ENCODE measurements at places on chromosomes 1 and 21.

DNA sequence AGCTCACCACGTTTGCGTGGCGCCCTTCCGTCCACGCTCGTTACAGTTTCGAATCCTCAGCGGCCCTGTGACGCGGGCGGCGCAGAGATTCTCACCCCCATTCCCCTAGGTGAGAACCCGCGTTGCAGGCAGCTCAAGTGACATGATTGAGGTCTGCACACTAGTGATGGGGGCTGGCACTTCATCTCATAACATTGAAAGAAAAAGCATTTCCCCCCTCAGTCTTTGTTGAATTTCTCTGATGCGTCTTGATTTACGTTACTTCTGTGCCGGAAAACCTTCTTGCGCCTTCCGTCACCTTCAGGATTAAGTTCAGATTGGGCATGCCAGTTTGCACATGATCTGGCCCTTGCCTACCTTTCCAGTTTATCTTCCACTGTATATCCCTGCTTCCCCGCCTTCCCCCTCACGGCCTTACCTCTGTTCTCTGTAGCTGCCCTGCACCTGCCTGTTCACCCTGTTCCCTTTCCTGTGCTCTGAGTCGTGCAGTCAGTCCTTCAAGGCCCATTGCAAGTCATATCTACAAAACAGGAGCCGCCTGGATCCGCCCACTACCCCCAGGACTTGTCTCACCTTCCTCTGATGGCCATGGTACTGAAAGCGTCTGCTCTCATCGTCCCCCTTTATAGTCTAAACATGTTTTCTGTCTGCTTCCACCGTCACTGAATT lies 1.1 kb downstream of the CTPS1 start:
- peak; percentile 25 for DNase-seq

DNA sequence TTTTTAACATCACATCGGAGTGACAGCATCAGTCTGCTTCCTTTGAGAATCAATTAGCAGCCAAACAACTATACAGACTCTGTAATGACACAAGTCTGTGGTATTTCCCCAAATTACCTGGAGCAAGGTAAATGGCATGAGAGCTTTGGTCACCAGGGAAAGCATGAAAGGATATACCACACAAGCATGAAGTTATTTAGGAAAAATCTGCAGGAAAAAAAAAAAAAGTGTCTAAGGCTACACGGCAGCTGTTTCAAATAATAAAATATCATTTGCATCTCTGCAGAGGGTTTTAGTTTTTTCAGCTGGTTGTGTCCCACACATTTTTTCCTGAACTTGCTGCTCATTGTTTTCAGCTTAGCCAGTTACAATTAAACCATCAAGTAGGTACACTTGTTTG lies 234.7 kb downstream of the TTLL7 start:
- no peak for DNase-seq

- peak; percentile 94 for DNase-seq
Observed at GRCh38 chr21:38756746-38757145, 49.0 kb upstream of the ETS2 start.

DNA sequence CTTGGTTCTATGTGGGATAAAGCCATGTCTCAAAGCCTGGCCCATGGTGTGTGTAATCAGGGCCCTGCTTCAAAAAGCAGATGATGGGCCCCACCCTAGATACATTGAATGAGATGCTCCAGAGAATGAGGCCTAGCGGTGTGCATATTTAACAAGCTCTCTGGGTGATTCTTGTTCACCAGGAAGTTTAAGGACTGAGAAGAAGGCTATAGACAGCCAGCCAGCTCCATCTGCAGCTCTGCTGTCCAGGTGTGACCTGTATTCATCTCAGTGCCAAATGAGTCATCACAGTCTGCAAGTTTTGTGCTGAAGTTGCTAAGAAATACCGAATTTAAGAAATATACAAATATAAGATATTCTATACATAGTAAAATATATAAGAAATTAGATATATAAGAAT lies 182.0 kb upstream of the RUNX1 start:
- DNase-seq: no peak

- DNase-seq: no peak
Observed at GRCh38 chr1:234554698-234555311, 55.2 kb downstream of the IRF2BP2 start.

GRCh38 chr1:171984850-171985485 lies 143.7 kb downstream of the DNM3 start:
- peak; percentile 32 for DNase-seq

GRCh38 chr1:177170756-177171535 lies at the start of gene BRINP2:
BRINP2 (plus strand) TSS chr1:177170958; CDS start chr1:177229877, 58,919 bp downstream.
- no peak for DNase-seq

GRCh38 chr1:206931709-206932108 lies 10.0 kb upstream of the FCMR start:
- DNase-seq: no peak

GRCh38 chr1:231196307-231196706 lies 34.4 kb downstream of the TRIM67 start:
- no peak for DNase-seq

DNA sequence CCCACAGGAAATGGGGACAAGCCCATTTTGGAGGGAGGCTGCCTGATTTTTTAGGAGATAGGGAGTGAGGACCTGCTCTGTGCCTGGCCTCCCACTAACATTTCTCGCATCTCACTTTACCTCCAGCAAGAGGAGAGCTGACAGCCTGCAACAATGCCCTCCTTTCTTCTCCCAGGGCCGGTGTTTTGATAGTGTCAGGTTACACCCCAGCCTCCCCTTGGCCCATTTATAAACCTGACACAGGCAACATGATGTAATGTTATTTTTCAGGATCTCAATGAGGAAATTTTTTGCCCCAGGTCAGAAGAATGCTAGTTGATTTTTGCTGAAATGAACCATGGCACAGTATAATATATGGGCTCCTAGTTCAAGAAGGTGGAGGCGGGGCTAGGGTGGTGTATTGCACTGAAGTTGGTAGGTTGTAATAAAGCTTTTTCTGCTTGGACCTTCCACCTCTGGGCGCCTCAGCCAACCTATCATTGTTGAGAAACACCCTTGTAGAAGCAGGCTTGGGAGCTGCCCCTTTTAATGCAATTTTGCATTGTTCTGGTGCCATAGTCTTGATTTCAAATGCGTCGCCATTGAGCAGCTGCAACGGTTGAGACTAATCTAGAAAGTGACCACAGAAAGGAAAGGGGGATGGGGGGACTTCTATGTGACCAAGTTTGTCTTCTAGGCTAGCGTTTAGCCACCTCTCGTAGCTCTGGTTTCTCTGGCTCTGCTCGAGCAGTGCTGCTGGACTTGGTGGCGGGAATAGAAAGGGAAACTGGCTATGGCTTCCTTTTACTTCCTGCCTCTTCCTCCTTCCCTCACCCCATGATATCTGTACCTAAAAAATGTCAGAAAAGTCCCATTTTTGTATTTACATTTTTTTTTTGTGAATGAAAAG lies 53.0 kb downstream of the PBX1 start:
- DNase-seq: peak; percentile 37

DNA sequence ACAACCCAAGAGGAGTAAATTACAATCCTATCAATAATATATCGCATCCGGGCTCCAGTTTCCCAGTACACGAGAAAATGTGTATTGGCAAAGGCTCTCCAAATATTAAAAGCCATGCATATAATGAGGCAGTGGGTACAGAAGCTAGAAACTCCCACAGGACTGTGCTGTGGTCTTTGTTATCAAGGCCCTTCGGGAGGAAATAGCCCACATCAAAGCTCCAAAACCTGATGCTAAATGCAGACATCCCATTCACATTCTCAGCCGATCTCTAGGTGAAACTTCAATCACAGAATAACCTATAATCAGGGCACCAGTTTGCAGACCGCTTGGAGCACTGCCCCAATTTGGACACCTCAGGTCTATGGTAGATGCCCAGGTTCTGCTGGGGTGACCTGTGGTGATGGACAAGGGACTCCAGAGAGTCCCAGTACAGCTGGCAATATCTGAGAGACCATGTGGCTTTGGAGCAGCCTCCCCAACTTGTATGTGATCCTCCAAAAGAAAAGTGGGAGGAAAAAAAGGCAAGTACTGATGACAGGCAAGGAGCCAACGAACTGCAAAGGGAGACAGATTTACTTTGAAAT lies 148.8 kb upstream of the CAMK1G start:
- DNase-seq: no peak

- no peak for DNase-seq
Observed at GRCh38 chr1:17209430-17209829, 4.5 kb downstream of the PADI1 start.

DNA sequence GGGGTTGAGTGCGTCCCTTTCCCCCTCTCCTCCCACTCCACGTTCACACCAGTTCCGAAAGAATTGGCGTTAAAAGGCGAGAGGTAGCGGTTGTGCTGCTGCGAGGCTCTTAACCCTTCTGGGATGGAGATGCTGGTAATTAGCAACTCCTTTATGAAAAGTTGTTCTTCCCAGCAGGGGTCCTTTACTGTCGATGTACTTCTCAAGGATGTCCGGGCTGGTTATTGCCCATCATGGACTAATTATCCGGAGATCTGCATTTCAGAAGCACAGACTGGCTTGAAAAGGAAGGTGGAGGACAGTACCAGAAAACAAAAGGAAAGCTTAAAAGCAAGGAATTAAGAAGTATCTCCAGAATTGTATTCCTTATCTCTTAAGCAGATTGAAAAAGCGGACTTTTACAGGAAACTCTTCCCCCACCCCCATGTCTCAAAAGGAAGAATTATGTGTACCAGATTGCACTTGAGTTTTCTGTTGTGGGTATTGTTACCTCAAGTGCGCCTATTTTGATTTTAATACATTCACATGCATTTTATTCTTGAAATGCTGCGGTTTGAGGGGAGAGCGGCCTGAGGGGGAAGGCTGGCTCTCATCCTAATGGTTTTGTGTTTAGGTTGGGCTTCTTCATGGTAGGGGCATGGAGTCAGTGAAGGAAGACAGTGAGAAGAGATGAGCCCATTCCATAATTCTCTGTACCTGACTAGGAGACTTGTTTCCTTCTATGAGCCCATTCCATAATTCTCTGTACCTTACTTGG lies 1.5 kb downstream of the AK4 start:
- DNase-seq: no peak

DNA sequence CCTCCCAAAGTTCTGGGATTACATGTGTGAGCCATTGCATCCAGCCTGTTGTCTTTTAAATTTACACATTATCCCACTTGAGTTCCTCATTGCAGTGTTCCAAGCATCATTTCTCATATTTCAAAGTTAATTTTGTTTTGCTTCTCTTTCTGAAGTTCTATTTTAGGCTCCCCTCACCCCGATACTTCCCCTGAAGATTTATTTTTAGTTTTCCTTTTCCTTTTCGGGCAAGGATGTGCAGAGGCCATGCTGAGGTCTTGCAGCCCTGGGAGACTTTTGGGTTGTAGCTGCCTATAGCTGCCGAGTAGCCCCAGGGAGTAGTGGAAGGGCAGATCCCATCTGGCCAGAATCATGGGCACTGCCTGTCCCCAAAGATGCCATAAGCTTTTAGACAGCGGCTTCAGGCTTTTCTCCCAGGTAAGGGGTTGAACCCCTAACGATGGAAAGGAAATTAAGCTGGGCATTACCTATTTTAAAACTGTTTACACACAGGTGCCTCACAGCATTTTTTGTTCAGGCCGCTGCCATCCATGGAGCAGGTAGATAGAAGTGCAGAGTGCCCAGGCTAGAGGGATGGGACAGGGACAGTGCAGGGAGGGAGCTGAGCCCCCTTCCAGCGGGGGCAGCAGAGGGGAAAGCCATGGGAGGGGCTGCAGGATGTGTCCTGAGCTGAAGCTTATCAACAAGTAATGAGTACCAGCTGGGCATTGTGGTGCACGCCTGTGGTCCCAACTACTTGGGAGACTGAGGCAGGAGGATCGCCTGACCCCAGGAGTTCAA lies 15.9 kb downstream of the PSEN2 start:
- no peak for DNase-seq

DNA sequence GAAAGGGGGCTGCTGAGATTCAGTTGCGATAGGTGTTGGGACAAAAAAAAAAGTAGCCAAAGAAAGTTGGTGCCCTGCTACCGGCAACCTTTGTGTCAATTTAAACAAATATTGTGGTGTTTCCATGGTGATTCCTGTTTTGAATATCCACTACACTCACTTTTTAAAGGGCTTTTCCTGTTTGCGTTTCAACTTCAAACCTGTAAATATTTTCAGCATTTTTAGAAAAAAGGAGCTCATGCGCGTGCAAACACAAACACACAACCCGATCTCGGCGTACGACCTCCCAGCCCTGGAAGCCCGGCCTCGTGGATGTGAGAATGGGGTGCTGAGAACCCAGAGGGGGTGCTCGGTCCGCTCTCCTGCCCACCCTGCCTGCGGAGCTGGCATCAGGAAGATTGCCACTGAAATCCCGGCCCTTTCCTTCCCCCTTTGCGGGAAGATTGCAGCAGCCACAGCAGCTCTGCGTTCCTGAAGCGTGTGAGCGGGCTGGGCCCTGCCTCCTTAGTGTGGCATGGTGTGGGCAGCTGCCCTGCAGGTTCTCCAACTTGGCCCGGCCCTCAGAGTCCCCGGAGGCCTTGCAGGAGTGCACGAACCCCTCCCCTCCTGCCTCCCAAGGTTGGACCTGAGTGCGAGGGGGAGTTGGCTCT lies 34.8 kb downstream of the CASZ1 start:
- DNase-seq: no peak

DNA sequence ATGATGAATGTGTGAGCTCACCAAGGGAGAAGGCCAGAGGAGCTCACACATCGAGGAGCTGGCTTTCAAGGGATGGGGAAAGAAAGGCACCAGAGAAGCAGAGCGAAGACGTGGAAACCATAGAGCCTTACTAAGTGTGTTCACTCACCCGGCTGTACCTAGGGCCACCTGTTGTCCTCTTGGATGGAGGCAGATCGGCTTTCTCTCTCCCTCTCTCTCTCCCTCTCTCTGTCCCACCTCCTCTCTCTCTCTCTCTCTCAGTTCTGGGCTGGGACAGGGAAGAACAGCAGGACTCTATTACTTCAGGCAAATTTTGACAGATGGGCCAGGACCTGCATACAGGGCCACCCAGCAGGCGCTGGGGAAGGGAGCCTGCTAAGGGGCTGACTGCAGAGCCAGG lies 64.8 kb downstream of the HIVEP3 start:
- no peak for DNase-seq

- DNase-seq: no peak
Observed at GRCh38 chr1:65751961-65752360, 40.7 kb upstream of the PDE4B start.

DNA sequence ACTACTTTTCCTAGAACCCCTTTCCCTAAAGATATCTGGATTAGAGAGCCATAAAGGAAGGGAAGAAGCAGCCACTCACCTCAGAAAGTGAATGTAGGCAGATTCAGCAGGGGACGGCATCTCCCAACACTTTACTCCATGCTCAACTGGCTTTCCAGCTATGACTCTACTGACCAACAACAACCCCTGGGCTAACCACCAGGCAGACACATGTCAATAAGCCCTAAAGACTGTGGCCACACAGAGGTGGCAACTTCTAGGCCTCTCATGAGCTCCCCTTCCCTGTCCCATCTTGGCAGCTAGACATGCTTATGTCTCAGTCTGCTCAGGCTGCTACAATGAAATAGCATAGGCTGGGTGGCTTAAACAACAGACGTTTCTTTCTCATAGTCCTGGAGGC lies 214.0 kb upstream of the ZP4 start:
- DNase-seq: no peak

- DNase-seq: no peak
Observed at GRCh38 chr1:81803431-81804110, 2.8 kb downstream of the ADGRL2 start.
